ENCODE measurements at places on chromosomes 16 and 17.
A peak's percentile ranks its signal among the peaks of the same experiment; 100 is the strongest.

- no peak for DNase-seq
These were observed 25.9 kb downstream of the TNRC6A start for GRCh38 chr16:24755201-24755874.

GRCh38 chr16:55746081-55746480 is 86.8 kb downstream of the CES1 start:
- DNase-seq: no peak

DNA sequence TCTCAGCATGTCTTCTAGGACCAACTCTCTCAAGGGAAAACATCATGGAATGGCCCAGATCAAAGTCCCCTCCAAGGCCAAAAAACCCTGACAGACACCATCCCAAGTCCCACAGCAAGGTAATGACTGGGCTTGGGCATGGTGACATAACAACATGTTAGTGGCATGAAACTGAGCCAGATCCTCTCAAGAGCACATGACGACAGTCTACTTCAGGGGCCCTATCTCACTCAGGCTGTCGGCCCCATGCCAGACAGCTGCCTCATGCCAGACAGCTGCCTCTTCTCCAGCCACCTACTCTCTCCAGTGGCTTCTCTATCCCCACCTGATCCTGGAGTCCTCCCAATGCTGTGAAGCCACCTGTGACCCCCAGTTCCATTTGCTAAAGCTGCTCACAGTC is 18.4 kb downstream of the HSD11B2 start:
- no peak for DNase-seq

DNA sequence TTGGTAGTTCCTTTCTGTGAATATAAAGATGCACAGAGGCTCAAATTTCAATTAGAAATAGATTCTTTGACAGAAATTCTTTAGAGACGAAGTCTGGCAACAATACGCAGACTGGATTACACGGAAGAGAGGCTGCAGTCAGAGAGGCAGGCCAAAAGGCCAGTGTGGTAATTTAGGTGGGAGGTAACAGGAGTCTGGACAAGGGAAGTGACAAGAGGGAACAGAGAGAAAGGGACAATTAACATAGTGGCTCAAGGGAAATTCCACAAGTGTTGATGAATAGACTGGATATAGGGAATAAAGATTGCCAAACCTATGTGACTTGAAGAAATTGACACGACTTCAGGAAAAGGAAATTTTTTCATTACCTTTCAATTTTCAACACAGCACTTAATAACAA is 54.6 kb downstream of the STX8 start:
- DNase-seq: no peak

DNA sequence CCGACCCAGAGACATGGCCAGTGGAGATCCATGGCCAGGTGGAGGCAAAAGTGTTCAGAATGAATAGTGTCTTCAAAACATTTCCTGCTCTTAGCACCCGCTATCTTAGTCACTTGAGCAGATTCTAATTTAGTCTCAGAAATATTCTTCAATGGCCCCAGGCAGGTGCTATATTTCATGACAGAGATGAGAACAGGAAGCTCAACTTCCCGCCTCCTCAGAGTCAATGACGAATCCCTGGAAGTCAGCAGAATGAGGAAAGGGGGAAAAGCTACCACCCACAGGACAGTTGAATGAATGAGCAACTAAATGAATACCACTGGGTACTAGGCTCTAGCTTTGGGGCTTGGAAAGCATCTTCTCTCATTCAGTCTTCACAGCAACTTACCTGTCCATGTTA is 147.2 kb downstream of the ASIC2 start:
- DNase-seq: no peak

DNA sequence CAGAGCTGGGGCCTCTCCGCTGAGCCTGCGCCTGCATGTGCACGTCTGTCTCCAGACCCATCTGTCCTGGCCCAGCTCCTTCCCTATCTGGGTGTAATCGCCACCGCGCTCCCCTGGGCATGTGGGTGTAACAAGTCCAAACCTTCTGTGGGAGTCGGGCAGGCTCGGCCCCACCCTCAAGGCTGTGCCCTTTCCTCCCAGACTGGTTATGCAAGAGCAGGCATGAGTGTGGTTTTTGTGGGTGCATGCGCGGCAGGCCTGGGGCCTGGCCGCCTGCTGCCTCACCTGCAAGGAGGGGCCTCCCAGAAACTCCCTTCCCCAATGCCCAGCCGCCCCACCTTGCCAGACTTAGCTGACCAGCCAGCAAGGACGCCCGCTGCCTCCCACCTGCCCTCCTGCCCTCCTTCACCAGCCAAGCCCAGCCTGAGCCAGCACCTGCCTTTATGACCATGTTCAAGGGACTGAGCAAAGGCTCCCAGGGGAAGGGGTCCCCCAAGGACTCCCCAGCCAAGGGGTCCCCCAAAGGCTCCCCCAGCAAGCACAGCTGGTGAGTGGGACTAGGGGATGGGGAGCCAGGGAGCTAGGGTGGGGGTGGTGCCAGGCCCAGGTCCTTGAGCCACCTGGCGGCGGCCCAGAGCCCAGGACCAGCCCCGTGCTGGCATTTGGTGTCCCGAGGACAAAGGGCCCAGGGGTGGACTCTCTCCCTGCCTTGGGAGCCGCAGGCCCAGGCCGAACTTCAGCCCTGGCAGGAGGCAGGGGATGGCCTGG is at the start of gene EVPLL:
Gene EVPLL, plus strand, starts transcription at position 342 of the 768 bp plus-strand sequence. CDS start 3,160 bp downstream, outside the sequence.
- no peak for DNase-seq

DNA sequence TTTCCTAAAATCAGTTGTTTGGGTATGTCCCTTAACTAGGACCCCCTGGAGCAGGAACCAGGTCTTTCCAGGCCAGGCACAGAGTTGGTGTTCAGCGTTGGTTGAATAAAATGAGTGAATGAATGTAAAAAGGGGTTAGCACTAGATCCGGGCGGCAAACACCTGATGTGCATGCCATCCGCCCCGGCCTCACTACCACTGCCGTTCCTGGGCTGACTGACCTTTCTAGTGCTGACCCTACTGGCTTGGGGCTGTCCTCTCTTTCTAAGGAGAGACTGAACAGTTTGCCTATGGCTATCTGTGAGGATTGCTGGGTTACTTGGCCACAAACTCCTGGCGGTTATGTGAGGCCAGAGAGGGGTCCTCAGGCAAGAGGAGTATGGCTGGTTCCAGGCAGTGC is 10.1 kb upstream of the PHF12 start:
- DNase-seq: no peak

GRCh38 chr17:1190751-1191331 is 11.1 kb upstream of the ABR start:
- no peak for DNase-seq

- no peak for DNase-seq
These were observed 55.5 kb upstream of the DLX4 start for GRCh38 chr17:49913226-49914095.

DNA sequence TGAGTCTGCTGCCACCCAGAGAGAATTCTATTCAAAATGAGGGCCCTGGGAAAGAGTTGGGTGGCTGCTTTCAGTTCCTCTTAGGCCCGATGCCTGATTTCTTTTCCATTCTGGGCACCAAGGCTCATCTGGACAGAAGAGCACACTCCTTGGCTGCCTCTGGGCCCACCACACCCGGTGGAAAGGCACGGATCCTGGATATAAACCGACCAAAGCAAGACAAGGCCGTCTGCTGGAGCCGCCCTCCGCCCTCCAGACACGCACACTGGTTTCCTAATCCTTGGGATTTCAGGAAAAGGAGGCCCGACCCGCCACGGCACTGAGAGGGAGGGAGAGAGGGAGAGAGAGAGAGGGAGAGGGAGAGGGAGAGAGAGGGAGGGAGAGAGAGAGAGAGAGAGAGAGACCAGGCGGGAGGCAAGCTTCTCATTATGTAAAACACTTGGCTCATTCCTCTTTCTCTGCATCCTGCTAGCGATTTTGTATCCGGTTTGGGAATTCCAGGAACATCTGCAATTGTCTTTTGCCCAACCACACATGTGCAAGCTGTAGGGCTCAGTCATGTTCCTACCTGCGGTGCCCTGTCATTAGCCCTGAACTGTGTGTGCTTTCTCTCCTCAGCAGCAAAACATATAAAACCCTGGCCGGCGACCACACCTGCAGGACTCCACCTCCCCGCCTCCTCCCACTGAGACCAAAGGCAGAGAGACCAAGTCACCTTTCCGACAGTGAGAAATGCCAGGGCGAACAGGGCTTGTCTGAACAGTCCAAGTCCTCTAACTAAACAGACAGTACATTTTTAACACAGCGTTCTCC is 347.2 kb downstream of the SOX9 start:
- DNase-seq: peak; percentile 9

DNA sequence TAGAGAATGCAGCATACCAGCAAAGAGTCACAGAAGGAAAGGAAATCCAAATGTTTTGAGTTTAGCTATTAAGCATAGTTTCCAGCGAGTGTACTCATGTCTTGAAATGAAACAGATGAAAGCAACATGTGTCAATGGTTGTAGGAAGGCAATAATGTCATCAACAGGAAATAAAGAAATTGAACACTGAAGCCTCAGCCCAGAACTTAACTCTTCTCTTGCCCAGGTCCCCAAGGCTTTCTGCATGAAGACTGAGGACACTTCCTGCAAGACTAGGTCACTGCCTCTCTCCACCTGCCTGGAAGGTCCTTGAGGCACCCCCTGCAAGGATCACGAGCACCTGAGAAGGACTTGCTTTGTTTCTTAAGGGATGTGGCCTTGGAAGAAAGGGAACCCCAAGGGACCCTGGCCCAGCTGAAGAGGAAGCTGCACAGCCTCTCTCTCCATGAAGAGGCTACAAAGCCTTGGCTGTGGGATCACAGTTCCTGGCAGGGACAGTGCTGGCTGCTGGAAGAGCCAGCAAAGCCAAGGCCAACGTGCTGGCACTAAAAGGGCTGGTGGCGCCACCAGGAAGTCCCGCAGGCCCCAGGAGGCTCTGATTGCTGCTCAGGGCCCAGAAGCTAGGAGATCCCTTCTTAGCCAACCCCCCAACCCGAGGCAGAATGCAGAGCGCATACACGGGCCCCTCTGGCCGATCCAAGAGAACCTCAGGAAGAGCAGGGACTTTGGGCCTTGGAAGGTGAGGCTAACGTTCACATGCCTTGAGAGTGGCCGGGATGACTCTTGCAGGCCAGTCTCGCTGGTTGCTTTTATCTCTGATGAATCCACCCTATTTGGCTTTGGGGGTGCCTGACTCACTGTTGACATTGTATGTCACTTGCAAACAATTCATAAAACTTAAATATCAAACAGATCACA is 23.4 kb upstream of the AXIN2 start:
- no peak for DNase-seq

DNA sequence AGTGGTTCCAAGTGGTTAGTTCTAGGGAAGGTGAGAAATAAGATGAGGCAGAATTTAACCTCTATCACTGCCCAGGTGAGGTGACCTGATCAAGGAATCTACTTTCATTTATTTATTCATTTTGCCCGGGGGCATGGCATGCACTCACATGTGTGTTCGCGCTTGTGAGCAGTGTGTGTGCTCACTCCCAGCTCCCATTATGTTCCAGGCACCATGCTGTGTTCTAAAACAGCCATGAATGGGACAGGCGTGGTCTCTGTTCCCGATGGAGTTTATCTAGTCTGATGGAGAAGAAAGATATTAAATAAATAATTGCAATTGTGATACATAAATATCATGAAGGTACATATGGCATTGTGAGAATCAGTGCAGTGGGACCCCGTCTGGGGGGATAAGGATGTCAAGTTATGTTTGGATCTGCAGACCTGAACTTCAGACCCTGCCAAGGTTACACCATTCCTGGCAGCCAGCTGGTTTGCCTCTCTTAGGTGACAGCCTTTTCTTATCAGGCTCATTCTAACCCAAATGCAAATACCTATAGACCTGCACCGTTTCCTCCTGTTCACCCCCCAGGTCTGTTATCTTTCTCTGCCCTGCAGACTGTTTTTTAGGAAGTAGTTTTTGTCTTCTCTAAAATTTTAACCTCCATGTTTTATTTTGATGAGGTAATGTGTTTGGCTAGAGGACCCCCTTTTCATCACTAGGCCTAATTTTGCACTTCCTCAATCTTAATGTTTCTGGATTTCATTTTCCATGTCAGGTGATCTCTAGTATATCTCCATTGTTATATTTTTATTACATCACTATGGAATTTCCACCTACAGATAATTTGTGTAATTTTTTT is 11.8 kb downstream of the CYB5B start:
- peak; percentile 91 for DNase-seq

DNA sequence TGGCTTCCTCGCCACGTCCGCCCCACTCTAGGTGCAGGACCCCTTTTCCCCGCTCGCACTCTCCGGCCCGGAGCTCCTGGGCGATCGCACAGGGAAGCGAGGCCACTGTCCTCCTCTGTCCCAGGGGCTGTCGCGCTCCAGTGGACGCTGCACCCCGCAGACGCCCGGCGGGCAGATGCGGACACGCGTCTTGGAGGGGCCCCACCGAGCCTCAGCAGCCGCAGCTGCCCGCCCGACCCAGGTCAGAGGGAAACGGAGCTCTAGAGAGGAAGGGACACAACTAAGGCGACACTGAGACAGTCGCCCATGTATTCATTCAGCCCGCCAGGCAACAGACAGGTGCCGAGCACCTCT is 726 bp upstream of the SLC13A5 start:
- no peak for DNase-seq

DNA sequence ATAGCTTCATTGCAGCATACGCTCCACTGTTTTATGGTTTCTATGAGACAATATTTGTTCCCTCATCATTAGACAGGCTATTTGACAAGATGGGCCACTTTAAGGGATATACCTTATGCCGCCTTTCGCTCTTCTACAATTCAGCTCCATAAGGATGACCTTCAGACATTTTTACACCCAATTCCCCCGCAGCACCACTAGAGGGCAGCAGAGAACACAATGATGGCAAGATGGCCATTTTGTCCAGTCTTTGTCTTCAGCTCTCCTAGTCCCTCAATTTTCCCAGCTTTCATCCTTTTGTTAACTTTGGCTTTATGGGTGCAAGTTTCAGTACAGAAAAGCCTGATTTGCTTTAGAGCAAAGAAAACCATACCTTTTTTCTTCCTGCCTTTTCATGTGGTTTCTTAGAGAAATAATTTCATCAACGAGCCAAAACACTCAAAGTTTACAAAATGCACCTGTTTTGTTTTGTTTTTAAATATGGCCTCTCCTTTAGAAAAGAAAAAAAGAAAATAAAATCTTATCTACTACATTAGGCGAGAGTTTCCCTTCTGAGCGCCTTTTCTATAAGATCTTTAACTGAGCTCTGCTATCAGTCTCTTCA is 355.3 kb downstream of the TOX3 start:
- peak; percentile 69 for DNase-seq

DNA sequence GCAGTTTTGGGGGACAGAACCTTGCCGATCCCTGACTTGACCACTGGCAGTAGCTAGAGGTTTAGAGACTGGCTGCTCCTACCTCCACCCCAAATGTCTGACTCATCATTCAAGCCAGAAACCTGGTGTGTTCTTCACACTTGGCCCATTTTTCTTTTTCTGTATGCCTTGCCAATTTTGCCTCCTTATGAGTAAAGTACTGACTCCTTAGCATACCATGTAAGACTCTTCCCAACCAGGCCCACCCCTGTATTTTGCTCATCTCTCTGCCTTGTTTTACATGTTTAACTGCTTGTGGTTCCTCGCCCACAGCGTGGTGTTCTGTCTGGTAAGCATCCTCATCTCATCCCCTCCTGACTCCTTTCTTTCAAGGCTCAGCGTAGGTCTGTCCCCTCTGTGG is 37.9 kb downstream of the NUP88 start:
- DNase-seq: no peak
